Frontal cortex (tissue), 4 donors: ENCODE measurements at places on chromosomes 6 and 20. TPM values are rescaled to one million over a fixed set of nuclear protein-coding genes. Genes with fewer than 3 reads are reported as not detected.

DNA sequence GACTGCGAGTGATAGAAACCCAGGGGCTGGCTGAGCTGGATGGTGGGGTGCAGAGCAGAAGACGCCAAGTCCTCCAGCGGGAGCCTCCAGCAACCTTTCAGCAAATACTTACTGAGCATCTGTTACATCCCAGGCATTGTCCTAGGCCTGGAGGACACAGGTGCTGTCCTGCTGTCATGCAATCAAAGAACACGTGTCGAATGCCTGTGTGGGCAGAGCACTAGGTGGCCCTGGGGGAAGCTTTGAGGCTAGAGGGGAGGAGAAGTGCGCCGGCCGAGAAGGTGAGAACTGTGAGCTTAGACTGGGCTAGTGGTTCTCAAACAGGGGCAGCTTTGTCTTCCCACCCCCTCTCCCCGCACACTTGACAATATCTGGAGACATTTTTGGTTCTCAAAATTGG, 233.6 kb downstream of the BMP7 start:
- no peak for DNase-seq

DNA sequence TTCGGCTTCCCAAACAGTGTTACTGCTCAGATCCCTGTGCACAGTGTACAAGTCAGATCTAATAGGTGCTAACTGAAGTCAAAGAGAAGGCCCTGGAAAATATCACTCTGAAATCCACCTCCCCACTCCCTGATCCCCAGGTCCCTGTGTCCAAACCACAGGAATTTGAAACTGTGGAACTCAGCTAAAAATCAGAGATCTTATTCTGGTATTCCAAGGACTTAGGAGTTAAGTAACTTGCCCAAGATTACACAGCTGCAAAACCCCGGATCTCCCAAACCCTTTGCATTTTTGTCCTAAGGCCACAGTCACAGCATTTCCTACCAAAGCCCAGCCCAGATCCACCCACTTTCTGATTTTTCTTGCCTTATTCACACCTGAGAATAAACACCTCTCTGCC, 32.3 kb upstream of the SLC23A2 start:
- DNase-seq, result no peak

GRCh38 chr6:46128476-46128875, 1.3 kb upstream of the ENPP4 start:
- DNase-seq, result no peak

- no peak for DNase-seq
Measured at GRCh38 chr6:100469101-100469859, 4.6 kb upstream of the SIM1 start.

GRCh38 chr6:1468126-1468525, 78.8 kb downstream of the FOXF2 start:
- DNase-seq, result no peak

- no peak for DNase-seq
Measured at GRCh38 chr20:61942526-61942925, 123.2 kb downstream of the TAF4 start.

GRCh38 chr6:18883851-18884250, 496.7 kb downstream of the RNF144B start:
- DNase-seq, result no peak

DNA sequence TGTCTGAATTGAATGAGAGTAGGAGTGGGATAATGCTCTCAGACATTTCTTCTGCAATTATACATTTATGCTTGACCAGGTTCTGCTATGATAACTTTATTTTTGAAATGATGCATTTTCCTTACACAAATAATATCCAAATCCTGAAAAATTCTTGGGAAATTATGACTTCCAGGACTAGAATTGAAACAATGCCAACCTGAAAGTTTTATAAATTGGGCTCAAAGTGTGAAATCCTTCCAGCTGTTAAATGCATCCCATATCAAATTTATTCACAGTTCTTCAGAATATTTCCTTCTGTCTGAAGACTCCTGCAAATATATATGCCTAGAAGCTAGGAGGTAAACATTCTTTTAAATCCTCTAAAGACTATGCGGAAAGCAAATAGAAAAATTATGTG, 155.7 kb upstream of the EYA4 start:
- DNase-seq, result no peak

DNA sequence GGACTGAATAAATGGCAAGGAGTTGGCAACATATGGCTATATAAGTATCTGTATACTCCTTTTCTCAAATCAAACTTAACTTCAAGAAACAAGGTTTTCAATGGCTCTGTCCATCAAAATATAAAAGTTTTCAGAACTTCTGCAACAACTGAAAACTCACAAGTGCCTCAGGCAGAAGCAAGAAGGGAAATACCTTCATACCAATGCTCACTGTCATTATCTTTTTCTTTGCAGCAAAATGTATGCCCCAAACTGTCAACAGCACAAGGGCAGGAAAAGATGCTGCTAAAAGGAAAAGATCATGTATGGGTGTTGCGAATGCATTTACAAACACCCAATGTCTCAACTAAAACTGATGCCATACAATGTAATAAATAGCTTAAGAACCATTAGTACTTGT, 45.9 kb downstream of the PTPRK start:
- no peak for DNase-seq

DNA sequence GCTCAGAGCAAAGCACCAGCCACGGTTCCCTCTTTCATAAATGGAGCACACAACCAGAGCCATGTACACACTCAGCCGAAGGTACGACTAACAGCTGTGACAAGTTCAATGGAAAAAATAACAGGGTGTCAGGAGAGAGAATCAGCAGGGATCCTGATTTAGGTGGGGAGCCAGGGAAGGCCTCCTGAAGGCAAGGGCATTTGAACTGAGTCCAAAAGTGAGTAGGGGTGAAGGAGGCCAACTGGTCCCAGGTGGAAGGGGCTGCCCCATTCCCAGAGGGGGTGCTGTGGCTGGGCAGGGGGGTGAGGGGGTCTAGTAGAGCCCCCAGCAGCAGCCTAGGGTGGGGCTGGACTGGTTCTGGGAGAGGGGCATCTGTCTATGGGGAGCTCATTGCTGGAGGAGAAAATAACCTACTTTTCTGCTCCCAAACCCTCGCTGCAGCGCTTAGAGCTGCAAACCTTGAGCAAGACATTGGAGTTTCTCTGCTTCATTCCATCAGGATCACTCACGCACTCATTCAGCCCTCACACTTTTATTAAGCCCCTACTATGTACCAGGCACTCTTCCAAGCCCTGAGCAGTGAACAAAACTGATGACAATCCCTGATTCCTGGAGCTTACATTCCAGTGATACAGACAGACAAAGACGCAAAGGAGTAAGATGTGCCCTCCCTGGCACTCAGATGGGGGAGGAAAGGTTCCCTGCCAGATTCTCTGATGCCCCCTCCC, 113.5 kb downstream of the TOX2 start:
- no peak for DNase-seq

DNA sequence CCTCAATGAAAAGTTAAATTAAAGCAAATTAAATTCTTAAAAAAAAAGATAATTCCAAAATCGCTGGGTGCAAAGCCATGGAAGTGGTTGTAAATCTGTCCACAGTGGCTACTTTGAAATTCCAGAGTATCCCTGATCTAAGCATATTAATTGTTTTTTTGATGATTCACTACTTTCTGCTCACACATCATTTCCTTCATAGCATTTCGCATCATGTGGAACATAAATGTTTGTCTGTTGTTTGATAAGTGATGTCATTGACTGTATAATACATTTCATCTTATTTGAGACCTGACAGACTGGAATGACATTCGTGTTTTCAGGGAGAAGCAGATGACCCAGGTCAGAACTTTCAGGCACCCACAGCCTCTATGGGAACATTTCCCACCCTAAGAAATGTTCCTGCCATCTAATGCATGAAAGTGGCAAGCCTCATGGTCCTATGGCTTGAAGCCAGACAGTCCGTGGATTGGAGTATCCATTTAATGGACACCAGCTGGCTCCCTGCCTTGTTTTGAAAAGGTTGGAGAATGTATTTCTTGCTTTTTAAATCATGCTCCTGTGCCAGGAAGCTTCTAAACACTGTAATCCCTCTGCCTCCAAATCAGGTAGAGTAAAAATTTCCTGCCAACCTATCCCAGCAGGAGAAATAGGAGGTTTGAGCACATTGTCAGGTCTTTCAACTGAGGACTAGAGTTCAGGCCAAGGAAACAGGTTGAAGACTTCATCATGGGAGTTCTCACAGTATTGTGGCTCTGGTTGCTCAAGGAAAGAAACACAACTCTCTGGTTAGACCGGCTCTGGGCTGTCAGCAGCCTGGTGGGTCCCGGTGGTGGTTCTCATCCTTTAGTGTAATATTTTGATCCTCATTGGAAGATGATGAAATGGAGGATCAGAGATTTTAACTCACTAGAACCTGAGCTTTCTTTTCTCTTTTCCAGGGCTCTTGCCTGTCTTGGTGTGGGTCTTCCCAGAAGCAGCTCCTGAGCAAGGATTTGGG, 157.9 kb downstream of the SLC24A3 start:
- DNase-seq, result no peak

- DNase-seq, result peak; percentile 29
Measured at GRCh38 chr6:10478187-10479040, 42.7 kb upstream of the GCNT2 start.

DNA sequence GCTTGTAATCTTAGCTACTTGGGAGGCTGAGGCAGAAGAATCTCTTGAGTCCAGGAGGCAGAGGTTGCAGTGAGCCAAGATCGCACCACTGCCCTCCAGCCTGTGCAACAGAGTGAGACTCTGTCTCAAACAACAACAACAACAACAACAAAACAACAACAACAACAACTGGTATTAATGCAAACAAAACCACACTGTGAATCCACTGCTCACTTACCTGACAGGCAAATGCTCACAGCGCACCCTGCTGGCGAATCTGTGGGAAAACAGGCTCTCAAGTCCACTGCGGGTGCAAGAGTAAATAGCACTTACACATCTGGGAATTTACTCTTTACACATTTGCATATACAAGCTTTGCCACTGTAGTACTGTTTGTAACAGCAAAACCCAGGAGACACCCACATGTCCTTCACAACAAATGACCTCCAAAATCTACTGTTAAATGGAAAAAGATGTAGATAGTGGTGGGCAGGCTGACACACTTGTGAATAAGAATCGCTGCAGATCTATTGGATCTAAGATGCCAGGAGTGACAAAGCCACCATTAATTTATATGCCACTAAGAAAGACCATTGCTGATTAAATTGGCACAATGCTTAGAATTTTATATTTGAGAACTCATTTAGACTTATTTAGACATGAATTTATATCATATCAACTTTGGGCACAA, 29.3 kb downstream of the NSFL1C start:
- DNase-seq, result peak; percentile 66

GRCh38 chr20:59402681-59403080, 102.3 kb downstream of the EDN3 start:
- DNase-seq, result peak; percentile 40

GRCh38 chr6:151073146-151073545, 166.6 kb upstream of the AKAP12 start:
- DNase-seq, result no peak

DNA sequence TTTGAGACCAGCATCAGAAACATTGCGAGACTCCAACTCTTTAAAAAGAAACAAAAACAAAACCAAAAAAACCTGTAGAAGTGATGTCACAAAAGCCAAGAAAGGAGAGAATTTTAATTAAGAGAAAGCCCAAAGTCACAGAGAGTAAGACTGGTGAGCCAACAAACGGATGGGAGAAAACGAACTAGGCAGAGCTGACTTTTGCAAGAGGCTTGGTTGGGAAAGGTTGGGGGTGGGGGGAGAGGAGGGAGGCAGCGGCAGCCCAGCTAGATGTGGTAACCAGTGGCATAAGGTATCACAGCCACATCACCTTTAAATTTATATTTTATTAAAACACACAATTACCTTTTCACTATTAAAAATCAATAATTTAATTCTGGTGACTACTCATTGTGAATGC, 23.5 kb downstream of the NOL7 start:
- no peak for DNase-seq

GRCh38 chr6:117728626-117729025, 53.4 kb downstream of the NUS1 start:
- DNase-seq, result no peak

DNA sequence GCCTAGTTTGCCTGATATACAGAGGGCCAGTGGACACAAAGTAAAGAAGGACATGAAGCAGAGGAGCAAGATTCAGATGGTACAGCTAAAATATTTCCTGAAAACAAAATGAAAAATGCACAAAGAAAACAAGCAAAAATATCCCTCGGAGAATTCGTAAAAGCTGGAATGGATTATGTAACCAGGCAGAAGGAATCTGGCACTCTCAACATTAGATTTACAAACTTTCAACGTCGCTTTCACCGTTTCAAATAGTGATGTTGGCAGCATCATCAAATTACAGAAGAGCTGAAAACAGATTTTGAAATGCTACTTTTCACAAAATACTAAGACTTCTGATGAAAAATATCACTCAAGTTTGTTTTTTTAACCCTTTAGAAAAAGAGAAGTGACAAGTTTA, 11.7 kb downstream of the SMLR1 start:
- DNase-seq, result no peak

DNA sequence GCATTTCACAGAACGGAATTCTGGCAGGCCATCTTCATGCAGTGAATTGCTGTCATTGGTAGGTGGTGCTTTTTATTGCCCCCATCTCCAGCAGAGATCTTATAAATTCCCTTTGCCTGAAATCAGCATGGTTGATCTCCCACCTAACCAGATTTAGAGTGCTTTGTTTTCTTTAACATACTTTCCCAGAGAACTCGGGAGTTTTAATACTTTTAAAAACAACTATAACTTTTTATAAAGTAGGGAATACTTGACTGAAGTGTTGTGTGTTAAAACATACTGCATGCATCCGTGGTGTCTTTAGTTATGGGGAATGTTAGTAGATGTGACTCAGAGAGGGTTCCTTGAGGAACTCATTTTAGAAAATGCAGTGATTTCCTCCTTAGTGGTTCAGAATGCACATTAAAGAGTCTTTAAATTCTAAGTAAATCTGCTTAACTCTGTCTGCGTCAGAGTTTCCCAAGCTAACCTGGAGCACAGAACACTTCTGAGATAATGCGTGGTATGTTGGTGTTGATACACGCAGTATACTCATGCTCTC, 54.9 kb downstream of the AKAP12 start:
- DNase-seq, result no peak

DNA sequence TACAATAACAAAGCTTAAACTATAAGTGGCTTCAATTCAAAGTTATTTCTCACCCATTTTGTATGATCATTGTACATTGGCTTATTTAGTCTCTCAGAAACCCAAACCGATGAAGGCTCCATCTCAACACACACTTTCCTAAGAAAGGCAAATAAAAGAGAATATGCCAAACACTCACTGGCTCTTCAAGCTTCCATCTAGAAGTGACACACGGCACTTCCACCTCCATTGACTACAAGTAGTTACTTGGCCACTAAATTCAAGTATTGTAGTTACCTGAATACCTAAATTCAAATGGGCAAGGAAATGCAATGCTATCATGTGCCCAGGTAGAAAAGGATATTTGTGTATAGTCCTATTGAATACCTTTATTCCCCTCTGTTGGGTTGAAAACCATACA, 170.6 kb downstream of the OGFRL1 start:
- DNase-seq, result no peak

- no peak for DNase-seq
Measured at GRCh38 chr20:15316556-15316955, 979.1 kb upstream of the FLRT3 start.

- no peak for DNase-seq
Measured at GRCh38 chr6:34496103-34496685, 30.3 kb downstream of the PACSIN1 start.

- no peak for DNase-seq
Measured at GRCh38 chr6:146244630-146245143, 215.8 kb downstream of the GRM1 start.

AHI1 gene
- total RNA-seq, result 42.8 TPM

MYCT1 gene
- 4.5 TPM for total RNA-seq

SYNCRIP gene
- 88.5 TPM for total RNA-seq

GUCA1A gene
- 1.2 TPM for total RNA-seq
